ENCODE measurements at places on chromosomes 16 and 17.

- no peak for DNase-seq
Measured at GRCh38 chr16:64287655-64288528, 834.0 kb downstream of the CDH11 start.

DNA sequence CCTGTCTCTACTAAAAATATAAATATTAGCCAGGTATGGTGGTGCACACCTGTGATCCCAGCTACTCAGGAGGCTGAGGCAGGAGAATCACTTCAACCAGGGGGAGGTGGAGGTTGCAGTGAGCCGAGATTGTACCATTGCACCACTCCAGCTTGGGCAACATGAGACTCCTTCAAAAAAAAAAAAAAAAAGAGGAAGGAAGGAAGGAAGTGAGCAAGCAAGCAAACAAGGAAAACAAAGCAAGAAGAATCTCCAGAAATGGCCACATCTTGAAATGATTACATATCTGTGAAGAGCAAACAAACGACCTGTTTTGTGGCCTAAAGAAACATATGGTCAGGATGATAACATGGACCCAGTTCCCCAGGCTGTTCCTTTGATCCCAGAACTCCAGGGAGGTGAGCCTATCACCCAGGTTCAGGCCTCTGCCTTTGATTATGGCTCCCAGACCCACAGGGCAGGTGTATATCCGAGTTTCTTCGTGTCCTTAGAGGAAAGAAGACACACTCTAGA, 8.9 kb downstream of the ACOX1 start:
- no peak for DNase-seq

DNA sequence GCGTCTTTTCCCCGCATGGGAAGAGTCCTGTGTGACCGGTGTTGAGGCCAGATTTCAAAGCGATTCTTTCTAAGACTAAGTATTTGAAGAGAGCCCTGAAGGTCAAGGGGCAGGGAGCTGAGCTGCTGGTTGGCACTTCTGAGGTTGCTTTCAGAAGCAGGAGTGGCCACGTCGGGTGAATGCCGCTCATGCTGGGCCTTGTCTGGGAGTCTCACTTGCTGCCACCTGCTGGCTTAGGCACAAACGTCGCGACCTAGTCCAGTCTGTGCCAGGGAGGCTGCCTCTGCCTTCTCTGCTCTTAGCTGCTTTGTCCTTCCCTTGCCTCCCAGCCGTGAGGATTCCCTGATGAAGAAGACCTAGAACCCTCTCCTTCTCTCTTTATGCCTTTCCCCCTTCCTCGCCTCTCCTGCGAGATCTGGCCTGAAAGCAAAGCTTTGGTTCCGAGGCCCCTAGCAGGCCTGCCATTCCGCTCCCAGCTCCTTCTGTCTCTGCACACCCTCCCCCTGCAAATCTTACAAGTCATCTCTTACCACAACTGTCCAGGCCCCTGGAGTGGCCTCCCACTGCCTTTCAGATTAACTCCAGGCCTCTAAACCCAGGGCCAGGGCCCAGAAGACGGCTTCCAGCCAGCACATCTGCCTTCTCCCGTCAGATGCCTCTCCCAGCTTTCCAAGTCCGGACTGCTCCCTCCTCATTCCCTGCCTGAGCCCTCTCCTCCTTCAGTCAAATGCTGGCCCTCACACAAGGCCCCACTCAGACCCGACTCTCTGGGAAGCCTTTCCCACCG, 11.4 kb downstream of the CTNS start:
- no peak for DNase-seq

DNA sequence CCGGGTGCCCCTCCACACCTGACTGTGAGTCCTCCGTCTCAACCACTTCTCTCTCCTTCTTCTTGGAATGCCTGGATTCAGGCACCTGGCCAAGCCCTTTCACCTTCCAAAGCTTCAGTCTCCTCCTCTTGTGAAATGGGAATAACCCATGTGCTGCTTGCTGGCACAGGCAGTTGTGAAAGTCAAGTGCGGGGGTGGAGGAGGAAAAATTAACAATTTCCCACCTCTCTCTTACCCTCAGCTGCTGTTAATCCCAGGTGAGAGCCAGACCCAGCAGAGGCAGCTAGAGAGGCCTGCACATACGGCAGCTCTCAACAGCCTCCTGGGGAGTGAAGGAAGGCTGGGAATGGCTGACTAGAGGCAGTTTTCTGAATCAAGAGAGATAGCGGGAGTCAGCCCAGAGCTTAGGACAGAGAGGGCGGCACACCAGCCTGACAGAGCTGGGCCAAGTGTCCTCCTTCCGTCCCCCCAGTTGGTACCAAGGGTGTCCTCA, 77.9 kb upstream of the LGALS9 start:
- DNase-seq, result no peak

- no peak for DNase-seq
Measured at GRCh38 chr16:11024333-11025053, 80.1 kb downstream of the CLEC16A start.

DNA sequence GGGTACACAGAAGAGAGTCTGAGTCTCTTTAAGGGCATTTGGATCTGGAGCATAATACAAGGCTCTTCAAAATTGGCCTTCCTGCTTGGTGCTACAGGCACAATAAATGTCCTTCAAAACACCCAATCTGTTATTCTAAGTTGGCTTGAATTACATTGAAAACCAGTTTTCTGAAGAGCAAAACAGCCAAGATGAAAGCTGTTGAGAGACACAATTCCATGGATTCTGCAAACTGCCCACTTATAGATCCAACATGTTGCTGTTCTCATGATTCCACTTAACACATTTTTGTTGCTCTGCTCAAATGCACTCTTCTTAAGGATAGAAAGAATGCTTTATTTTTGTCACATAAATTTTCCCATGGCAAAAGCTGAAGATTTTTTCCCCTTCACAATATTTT, 525.9 kb upstream of the CDH8 start:
- DNase-seq, result no peak

GRCh38 chr16:57540387-57540786, 2.1 kb upstream of the ADGRG5 start:
- no peak for DNase-seq

DNA sequence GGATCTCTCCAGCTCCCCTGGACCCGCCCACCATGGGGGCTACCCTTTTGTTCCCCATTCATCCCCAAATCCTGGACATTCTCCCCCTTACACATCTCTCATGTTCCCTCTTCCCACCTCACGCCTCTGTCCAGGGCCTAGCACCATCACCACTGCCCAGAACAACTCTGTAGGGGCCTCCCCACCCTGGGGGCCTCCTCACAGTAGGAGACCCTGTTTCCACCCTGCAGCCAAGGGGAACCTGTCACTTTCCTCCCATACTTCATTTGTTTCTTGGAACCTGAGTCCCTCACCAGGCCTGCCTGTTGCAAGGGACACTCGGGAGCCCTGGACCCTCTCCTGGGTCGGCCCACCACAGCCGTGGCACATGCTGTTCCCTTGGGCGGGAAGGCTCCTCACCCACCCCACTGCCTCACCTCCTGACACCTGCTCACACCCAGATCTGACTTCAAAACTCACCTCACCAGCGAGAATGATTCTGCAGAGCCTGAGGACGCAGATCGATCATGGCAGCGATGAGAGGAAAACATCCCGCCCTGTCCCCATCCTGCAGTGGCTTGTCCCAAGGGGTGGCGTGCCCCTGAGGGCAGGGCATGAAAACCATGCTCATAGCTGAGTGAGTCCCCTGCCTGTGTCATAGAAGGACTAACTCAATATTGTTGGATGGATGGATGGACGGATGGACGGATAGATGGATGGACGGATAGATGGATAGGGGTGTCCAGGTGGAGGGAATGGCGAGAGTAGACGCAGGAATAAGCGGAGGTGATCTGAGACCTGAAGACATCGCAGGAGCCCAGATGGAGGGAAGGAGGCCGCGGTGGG, 6.8 kb upstream of the RASD1 start:
- no peak for DNase-seq

DNA sequence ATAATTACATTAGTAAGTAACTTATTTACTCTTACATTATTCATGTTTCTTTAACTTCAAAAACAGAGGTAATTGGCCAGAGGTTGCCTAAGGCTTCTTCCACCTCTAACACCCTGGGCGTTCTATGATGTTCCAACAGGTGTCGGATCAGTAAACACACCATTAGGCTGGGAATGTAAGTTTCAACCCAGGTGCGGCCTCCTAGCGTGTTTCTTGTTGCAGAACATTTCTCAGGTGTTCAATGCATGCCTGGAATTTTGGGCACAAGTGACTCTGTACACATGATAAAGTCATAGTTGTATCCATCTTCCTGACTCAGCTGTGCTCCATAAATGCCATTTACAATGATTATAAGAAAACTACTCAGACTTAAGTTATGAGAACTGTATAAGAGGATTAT, 1.0 kb downstream of the KRTAP2-2 start:
- DNase-seq, result no peak

DNA sequence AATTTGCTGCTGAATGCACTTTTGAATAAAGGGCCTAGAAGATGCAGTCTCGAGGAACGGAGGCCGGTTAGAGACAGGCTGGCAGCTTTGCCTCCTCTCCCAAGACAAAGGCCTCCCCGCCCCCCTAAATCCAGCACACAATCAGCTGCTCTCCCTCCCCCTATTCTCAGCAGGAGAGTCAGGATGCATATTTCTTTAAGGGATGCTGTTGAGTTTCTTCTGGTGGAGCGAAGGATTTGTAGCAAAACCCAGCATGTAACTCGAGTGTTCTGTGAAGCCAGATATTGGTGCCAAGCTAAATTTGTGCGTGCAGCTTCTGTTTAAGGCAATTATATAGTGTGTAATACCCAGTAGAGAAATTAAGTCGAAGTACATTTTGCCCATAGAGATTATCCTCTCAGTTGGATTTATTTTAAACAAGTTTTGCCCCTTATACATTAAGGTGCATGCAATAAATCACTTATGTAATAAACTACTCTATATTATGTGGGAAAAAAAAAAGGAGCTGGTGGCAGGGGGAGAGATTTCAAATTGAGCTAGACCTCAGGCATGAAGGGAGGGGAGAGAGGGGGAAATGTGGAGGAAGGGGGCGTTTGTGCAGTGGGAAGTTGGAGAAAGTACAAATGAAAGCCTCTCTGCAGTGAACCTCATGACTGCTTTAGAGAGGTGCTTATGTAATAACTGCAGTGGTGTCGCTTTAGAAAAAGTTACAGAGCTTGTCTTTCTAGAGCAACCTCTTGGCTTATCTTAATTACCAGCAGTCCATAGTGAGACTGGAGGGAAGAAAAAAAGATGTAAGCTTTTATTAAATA, 599.2 kb downstream of the MAF start:
- DNase-seq, result no peak

DNA sequence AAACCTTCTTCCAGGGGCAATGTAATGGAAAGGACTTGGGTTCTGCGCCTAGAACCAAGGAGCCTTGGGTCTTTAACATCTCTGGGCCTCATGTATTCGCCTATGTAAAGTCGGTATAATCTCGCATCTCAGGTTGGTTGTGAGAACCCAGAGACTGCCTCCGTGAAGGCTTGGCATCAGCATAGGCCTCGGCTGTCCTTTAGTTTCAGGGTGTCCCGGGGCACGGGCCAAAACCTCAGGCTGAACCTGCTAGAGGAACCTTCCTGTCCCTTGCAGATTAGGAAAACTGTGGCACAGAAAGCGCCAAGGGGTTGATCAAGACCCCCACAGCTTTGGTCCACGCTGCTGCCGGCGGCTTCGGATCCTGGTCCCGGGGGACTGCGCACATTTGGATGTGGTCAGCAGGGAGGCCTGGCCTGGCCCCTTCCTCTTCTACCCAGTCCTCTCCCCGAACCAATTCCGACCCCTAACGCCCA, 772 bp upstream of the PHAF1 start:
- no peak for DNase-seq

- DNase-seq, result no peak
Measured at GRCh38 chr17:78057113-78057740, 71.3 kb downstream of the TMC6 start.

DNA sequence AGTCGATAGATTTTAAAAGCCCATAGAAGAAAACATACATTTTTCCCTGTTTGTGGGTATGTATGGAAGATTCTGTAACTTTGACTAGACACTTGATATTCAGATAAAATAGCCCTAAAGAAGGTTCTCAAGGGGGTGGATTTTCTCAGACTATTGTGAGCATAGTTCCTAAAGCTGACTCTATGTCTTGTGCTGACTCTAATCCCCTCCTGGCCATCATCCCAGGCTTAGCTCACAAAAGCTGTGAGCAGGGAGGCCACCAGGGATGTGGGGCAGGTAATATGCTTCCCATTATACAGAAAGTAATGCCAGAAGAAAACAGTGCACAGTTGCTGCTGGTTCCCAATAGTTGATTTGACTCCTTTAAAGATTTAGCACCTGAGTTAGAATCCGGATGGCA, 32.0 kb downstream of the CDH13 start:
- no peak for DNase-seq

GRCh38 chr17:81084680-81085419, 49.9 kb downstream of the BAIAP2 start:
- DNase-seq, result no peak

- no peak for DNase-seq
Measured at GRCh38 chr17:79047923-79048825, 24.2 kb downstream of the C1QTNF1 start.

- DNase-seq, result no peak
Measured at GRCh38 chr17:74750327-74751069, 2.1 kb downstream of the NHERF1 start.

- no peak for DNase-seq
Measured at GRCh38 chr17:3019761-3020160, 43.6 kb downstream of the OR1D5 start.

DNA sequence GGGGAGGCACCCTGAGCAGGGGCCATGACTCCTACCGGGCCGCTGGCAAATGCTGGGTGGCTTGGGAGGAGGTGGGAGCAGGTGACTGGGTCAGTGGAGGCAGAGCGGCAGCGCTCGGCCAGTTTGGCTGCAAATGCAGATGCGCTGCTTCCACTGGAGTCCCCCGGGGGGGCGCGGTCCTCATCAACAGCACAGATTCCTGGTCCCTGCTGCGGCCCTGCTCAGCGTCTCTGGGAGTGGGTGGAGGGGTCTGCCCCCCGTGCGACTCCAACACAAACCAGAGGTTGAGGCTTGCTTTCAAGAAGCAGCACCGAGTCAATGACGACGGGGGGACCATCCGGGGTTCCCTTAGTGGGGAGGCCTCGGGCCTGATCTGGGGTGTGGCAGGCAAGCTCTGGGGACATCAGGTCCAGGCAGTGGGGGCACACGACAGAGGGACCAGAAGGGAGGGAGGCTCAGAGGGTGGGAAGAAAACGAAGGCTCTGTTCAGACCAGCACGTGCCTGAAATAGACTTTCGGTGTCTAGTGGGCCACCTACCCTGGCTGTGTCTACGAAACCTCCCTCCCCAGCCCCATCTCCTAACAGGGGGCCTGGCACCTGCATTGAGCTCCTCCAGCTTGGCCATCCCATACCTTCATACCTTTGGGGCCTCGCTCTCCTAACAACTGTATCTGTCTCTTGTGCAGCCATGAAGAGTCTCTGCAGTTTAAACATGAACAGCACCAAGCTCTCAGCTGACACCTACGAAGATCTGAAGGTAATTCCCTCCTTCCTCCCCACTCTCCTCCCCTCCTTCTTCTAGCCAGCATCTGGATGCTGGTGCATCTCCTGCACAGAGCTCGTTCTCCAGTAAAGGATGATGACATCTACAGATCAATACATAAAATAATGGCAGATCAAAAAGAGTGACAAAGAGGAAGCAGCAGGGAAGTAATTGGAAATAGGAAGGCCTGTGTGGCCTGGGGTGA, 72.5 kb upstream of the PLCG2 start:
- DNase-seq, result no peak

- DNase-seq, result no peak
Measured at GRCh38 chr17:4735876-4736651, 3.6 kb upstream of the ZMYND15 start.

GRCh38 chr16:6643080-6643686, 689.5 kb upstream of the RBFOX1 start:
- DNase-seq, result no peak
